Urothelium cell line (cell line): ENCODE measurements at places on chromosomes 4 and X.
A peak's percentile ranks its signal among the peaks of the same experiment; 100 is the strongest.

DNA sequence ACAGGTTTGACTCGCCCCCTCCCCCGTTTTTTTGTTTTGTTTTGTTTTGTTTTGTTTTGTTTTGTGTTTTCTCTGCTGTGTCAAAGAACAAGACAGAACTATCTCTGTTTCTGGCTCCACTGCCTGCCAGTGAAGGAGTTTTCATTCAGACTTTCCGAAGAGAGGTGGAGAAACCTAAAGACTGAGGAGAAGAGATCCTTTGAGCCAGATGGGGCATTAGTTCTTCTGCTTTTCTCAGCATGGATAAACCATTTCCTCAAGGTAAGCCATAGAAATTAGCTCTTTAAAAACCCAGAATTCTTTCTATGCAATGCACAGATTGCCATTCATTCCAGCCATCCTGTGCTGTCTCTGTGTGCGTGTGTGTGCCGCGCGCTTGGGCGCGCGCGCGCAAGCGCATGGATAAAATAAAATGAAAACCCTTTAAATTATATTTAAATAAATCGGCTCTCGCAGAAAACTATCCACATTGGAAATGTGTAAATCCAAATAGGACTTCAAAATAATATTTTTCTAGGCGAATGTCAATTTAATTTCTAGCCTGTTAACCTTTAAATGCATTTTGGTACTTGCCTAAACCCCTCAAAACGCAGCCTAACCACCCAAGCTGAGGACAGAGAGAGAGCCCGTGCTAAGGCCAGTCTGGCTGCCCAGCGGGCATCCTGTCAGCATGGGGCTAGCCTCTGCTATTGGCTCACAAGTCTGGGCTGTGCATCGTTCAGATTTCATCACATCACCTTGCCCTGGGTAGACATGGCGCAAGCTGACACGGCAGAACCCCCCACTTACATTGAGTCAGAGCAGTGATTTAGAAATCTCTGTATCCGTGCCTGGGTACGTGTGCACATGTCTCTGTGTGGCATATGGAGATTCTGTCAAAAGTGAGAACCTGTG, 113.0 kb upstream of the VAMP7 start:
- DNase-seq: peak; percentile 4

- no peak for DNase-seq
Observed at GRCh38 chrX:140087875-140088274, 122.6 kb upstream of the CXorf66 start.

DNA sequence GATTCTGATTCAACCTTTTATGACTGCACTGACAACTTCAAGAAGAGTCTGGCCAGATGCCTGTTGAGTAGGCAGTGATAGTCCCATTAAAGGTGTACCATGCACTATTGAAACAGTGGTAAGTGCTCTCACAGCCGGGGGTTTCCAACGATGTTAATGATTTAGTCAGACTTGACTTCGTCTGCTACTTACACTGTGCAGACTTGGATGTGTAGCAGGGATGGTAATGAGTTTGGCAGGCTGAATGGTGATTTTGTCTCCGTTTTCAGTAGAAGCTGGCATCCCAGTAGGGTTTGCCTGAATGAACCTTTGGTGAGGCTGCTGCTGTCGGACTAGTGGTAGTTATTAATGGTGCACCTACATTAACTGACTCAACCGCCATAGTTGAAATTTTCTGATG, 52.0 kb upstream of the TMSB15B start:
- no peak for DNase-seq

GRCh38 chr4:147378780-147379179, 102.1 kb upstream of the EDNRA start:
- DNase-seq: no peak

GRCh38 chr4:174434455-174434854, 87.8 kb downstream of the HPGD start:
- DNase-seq: no peak

- no peak for DNase-seq
Observed at GRCh38 chr4:134024251-134024650, 177.3 kb downstream of the PABPC4L start.

DNA sequence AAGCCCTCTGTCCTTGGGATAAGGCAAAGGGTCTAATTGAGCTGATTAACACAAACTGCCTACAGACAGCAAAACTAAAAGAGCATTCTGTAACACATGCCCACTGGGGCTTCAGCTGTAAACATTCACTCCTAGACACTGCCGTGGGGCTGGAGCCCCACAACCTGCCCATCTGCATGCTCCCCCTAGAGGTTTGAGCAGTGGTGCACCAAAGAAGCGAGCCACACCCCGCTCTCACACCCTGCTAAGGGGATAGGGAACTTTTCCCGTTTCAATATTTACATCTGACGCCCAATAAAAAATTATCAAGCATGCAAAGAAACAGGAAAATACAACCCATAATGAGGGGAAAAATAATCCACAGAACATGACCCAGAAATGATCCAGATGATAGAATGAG, 46.9 kb upstream of the HSD17B10 start:
- DNase-seq: no peak

DNA sequence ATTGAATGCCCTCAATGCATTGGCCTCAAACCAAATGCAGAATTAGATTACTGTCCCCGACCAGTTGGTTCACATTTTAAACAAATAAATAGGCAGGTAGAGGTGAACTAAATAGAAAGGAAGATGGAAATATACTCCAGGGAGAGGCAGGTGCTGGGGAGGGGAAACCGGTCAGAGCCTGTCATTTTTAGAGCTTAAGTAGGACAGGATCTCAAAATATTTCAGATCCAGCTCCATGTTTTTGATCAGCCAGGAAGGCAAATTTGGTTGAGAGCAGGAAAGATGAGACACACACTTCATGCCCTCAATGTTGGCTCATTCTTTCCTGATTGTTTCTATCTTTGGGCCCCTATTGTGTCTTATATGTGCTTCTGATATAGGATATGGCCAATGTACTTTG, 206.7 kb downstream of the SHROOM3 start:
- no peak for DNase-seq

GRCh38 chr4:89486042-89486441, 178.4 kb upstream of the GPRIN3 start:
- no peak for DNase-seq
